Glomerular endothelial cell (primary cell): ENCODE measurements at places on chromosomes 7 and 10. TPM values are rescaled to one million over a fixed set of nuclear protein-coding genes. Genes with fewer than 3 reads are reported as not detected.

TDRD1 gene
- total RNA-seq = 0.06 TPM in 1 of 2 replicates, not detected in the other

CHN2 gene
- total RNA-seq = 6.9 and 7.0 TPM in 2 replicates

GRCh38 chr7:157136372-157136771 is 2.4 kb upstream of the UBE3C start:
- no peak for DNase-seq

- DNase-seq = no peak
Observed at GRCh38 chr10:5584895-5585516, 60.2 kb downstream of the CALML3 start.

- DNase-seq = no peak
Observed at GRCh38 chr10:126017961-126018560, 121.7 kb downstream of the FANK1 start.
